ENCODE measurements at places on chromosomes 13 and 19. TPM values are rescaled to one million over a fixed set of nuclear protein-coding genes. Genes with fewer than 3 reads are reported as not detected.

SHC2 gene
- polyA plus RNA-seq, result not detected

LILRA2 gene
- polyA plus RNA-seq, result 0.64 TPM

CLDN10 gene
- polyA plus RNA-seq, result not detected

SLC10A2 gene
- polyA plus RNA-seq, result not detected

ONECUT3 gene
- not detected for polyA plus RNA-seq

LGALS4 gene
- 0.10 TPM for polyA plus RNA-seq

RYR1 gene
- 0.07 TPM for polyA plus RNA-seq

ZNF208 gene
- polyA plus RNA-seq, result 1.3 TPM

CRTC1 gene
- polyA plus RNA-seq, result 0.47 TPM

MKNK2 gene
- 33.8 TPM for polyA plus RNA-seq

KLF1 gene
- 0.23 TPM for polyA plus RNA-seq

RNF113B gene
- not detected for polyA plus RNA-seq

YJEFN3 gene
- polyA plus RNA-seq, result not detected

RHPN2 gene
- 0.39 TPM for polyA plus RNA-seq

LHB gene
- polyA plus RNA-seq, result not detected

ZNF534 gene
- polyA plus RNA-seq, result not detected

CERS1 gene
- not detected for polyA plus RNA-seq
